NCI-H446 (cell line): ENCODE measurements at places on chromosomes 11 and 22.

- no peak for DNase-seq
These were observed 11.0 kb upstream of the FXYD2 start for GRCh38 chr11:117835576-117835975.

DNA sequence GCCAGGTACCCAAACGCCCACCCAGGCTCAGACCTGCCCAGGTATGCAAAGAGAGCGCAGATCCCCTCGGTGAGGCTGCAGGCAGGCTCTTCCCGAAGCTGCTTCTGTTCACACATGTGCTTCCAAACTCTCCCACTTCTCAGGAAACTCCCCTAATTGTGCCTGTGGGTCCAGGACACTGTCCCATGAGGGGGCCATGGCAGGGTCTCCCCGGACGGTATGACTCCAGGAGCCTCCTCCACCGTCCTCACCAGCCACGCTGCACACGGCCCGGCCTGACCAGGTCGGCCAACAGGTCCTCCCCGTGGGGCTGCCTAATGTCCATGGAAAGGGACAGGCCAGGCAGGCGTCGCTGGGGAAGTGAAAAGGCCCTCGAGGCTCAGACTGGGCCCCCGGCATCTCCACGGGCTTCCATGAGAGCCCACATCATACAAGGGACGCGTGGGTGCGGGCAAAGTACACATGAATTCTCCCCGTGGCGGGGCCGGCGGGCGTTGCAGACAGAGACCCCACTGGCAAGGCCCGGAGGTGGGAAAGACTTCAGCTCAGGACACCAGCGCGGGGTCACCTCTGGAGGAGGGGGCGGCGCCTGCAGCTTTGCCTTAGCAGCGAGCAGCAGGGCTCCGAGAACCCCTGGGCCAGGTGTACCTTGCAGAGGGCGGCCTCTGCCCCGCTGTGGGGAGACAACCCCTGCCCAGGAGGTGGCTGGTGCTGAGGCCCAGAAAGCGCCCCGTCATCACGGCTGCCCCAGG lies 526.1 kb downstream of the BRD1 start:
- no peak for DNase-seq

GRCh38 chr22:49953680-49954344 lies 6.8 kb upstream of the PIM3 start:
- no peak for DNase-seq

DNA sequence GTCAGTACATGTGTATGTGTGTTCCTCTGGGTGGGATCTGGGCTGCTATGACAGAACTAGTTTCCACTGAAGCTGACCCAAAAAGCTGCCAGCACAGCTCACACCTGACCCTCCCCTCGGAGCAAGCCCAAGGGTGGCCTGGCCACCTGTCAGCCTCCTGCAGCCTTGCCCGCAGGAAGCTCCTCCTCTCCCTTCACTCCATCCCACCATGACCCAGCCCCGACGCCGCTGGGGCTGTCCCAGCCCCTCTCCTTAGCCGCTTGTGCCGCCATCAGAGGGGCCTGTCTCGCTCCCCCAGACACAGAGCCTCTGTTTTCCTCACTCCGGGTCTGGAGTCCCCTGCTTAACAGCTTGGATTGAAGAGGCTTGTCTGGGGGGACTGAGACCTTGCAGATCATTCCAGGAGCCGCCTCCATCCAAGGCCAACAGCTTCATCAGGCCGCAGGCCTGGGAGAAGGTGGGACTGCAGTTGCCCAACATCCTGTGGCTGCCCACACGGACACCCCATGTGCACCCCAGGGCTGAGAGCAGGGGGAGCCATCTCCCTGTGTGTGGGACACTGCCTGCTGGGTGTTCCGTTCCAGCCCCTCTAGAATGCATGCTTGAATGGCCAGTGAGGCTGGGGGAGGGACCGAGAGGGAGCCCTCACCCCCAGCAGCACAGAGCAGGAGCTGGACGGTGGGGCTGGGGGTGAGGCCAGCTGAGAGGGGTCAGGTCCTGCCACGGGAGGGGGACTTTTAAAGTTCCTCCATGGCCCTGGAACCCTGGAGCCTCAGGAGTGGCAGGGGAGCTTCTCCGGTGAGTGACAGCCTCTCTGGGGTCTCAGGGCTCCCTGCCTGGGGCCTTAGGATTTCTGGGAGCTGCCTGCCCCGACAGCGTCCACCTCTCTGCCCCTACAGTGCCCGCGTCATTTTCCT lies 696 bp downstream of the MRGPRF start:
- no peak for DNase-seq

DNA sequence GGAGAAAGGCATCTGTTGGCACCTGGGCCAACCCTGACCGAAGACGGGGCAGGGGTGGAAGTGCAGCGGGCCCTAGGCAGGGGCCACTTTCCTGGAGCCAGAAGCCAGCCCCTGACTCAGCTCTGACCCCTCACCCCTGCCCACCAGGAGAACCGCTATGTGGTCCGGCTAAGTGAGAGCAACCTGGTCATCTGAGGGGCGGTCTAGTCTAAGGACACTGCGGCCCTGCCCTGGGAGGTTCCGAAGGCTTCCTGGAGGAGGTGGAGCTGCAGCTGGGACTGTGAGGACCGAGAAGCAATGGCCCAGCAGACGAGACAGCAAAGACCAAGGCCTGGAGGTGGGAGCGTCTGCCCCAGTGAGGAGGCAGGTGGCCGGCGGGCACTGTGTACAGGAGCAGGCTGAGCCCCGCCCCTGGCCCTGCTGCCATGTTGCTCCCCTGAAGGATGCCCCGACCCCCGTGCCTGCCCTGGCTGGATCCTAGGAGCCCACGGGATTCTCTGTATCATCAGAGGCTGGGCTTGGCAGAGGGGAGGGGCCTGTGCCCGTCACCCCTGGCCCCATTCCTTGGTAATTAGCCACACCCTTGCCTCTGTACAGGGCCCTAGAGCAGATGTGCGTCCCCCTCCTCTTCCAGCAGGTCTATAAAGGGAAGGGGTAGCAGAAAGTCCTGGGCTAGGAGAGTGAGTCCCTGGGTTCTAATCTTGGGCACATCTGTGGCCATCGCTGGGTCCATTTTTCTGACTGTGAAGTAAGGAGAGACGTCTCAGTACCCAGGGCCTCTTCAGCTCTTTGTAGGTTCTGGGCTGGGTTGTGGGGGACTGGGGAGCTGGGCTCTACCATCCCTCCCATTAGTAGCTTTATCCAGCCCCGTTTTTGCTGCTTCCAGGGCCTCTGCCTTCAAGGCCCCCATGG lies 19.4 kb downstream of the RELT start:
- no peak for DNase-seq
